ENCODE measurements at places on chromosomes 13 and 19.

- DNase-seq, result peak; percentile 43
Measured at GRCh38 chr13:46113596-46113995, 8.8 kb upstream of the CPB2 start.

- DNase-seq, result peak; percentile 87
Measured at GRCh38 chr19:52171321-52172169, at the start of gene ZNF836. Gene ZNF836 (minus strand): TSS chr19:52171621. CDS start chr19:52168072, 3,549 bp downstream.

- DNase-seq, result no peak
Measured at GRCh38 chr13:59415498-59415897, 748.2 kb downstream of the DIAPH3 start.

GRCh38 chr19:16375157-16375935 is 50.7 kb downstream of the KLF2 start:
- DNase-seq, result no peak

DNA sequence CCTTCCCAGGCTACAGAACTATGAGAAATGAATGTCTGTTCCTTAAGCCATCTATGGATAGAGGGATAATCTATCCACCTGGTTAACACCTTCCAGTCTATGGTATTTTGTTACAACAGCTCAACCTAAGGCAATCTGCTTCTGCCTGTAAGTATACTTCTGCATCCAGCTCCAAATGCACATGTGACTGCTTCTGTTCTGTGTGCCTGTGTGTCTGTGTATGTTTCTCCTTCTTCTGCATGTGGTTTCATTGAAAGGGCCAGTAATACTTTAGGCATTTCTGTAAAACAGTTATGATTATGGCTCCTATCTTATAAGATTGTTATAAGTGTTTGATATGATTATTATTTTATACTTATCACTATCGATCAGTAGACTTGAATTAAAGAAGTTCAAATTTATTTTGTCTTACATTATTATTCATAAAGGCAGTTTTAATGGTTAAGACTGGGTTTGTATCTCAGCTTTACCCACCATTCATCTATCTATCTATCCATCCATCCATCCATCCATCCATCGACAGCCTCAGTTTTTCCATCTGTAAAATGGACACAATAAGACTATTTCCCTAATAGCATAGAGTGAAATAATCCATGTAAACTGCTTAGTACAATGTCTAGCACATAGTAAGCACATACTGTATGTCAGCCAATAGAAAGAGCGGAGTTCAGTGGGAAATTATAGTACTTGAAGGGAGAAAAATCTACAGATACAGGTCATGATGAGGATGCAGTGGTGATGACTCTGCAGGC is 37.5 kb upstream of the TM9SF2 start:
- no peak for DNase-seq

DNA sequence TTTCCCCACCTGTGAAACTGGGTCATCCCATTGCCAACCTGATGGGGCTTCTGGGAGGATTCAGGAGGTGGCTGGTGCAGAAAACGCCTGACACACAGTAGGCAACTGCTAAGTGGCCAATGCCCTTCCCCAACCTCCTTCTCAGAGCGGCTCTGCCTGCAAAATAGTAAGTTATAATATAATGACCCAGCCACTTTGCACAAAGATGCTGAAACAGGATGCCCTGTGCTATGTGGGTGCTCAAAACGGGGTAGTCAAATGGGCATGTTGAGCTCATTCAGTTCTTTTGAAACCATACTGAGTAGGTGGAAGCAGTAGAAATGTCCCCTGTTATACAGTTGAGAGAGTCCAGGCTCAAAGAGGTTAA is 507 bp downstream of the MARCHF2 start:
- DNase-seq, result peak; percentile 61

DNA sequence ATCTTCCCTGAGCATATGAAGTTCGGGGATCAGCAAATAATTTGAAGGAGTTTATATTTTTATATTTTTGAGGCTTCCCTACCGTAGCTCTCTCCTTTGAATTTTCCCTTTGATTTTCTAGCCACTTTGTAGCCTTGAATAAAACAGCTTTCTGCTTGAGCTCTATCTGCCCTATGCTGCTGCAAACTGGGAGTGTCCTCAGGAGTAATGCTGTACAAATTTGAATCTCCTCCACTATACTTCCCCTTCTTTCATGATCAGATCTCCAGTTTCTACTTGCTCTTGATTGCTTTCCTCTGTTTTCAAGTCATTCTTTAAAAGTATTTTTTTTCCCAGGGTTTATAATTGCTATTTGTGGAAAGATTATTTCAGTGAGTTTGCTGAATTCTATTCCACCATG is 14.6 kb downstream of the PDS5B start:
- peak; percentile 35 for DNase-seq

DNA sequence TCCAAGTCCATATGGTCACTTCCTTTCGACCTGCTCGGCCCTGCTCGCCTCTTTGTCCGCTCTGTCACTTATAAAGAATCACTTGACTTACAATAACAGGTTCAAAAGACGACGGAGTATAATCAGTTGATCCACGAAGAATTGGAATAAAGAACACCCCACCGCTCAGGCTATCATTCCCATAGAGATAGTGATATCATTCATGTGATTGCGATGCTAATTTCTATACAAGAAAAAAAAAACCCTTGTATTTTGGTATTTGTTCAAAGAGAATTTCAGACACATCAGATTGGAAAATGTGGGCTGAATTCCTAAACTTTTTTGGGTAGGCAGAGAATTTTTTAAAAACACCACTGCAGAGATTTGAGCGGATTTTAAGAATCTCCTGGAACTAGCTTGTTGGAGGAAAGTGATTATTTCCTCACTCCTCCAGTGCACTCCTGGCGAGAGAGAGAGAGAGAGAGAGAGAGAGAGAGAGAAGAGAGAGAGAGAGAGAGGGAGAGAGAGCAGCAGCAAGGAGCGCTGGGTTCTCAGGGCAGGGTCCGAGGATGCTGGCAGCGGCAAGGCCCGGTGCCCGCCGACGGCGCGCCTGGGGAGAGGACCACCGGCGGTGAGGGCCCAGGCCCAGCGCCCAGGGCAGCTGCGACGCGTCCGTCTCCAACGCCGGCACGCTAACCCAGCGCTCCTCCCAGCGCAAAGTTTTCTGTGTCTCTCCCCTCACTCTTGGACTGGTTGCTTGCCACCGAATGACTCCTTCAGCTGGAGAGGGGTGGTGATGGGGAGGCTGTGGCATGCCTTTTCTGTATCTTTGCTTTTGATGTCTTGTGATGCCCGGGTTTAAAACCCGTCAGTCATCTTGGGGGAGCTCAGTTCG is 149.0 kb upstream of the ZNF536 start:
- no peak for DNase-seq

GRCh38 chr19:38917921-38918491 is 6.0 kb upstream of the CCER2 start:
- peak; percentile 2 for DNase-seq

DNA sequence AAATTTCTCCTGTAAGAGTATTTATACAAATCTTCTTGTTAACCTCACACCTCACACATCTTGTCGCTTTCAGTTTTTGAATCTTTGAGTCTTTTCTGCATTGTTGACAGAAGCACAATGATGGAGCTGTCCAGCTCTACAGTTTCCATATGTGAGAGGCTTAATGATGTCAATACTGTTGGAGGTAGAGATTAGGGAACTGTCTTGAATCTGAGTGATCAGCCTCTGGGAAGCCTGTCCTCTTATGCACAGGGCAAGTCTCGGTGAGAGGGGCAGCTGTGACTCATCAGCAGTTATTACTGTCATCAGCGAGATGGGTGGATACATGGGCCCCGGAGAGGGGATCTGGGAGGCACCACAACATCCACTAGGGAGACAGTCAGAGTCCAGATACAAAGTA is 4.6 kb upstream of the ITGBL1 start:
- no peak for DNase-seq

DNA sequence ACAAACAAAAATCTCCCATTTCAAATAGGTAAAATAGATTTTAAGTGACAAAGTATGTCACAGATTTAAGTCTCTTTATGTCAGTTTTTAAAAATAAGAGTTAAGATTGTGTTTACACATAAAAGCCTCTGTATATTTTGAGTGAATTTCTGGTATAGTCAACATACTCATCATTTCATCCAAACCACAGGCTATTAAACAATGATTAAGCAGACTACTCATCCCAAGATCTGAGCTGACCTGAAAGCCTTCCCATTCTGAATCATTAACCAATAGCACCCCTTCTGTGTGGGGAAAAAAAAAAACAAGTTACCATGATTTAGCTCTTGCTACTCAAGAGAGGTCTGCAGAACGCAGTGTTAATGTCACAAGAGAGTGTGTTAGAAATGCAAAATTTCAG is 284.4 kb upstream of the NBEA start:
- no peak for DNase-seq

GRCh38 chr13:51873117-51873798 is 11.5 kb downstream of the CCDC70 start:
- DNase-seq, result no peak

- no peak for DNase-seq
Measured at GRCh38 chr19:7730286-7731217, 1.4 kb downstream of the CLEC4G start.

- no peak for DNase-seq
Measured at GRCh38 chr13:54445453-54445852, 1416.8 kb downstream of the OLFM4 start.

Measured in OCI-M1 (cell line).